ENCODE measurements at places on chromosomes 2 and 18.

DNA sequence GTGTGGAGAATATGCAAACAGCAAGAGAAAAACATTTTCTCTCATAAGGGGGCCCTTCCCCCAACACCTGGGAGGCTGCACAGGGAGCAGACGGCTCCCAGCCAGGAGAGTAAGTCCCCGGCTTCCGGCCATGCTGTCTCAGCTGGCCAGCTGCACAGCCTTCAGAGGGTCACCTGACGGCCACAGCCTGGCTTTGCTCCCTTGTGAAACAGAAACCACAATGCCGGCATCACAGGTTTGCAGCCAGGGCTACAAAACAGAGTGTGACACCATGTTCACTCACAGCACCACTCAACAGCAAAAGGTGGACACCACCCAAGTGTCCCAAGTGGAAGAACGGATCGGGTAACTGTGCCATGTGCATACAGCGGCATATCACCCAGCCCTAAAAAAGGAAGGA is 86.9 kb upstream of the GPC1 start:
- DNase-seq, result no peak

- DNase-seq, result peak; percentile 84
Observed at GRCh38 chr18:75276818-75277609, 66.4 kb downstream of the TSHZ1 start.

DNA sequence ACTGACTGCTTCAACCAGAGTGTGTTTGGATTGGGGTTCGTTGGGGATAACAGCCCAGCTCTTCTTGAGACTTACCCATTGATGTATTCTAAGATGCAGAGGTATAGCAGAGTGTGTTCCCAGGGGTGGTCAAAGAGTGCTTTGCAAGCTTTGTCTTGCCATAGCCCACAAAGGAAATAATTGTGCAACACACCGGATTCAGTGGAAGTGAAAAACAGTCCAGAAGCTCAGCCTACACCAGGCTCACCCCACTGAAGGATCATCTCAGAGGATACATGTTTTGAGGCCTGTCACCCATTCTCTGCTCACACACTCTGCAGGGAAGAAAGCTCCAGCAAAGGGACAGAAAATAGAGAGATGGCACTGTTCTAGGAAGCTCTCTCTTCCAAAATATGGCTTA is 9.6 kb downstream of the CACNB4 start:
- DNase-seq, result no peak

DNA sequence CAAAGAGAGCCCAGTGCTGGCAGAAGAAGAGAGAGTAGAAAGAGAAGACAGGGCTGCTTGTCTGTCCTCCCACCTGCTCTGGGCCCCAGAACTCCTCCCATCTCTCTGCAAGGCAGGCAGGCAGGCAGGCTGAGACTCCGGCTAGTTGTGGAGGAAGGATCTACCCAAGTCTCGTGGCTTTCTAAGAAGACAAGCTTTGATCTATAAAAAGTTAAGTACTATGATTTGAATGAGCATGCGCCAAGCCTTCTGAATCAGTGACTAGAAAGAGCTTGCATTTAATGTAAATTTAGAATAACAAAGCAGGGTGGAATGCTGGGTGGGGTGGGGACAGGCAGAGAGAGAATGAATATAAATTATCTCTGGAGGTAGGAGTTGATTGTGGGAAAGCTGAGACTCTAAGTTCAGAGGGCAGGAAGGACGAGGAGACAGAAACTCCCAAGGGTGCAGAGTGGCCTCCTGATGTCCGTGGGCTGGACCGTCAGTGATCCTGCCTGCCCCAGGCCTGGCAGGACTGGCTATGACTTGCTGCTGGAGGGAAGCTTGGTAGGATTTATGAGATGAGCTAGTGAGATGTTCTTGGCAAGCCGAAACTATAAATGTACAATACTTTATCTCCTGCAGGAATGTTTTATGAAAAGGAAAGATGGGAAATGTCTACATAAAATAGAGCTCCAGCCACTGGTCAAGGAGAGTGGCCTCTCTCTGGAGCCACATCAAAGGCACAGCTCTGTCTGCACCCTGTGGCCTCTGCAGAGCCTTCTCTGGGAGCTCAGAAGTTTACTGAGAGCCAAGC is 447.5 kb downstream of the TNS1 start:
- DNase-seq, result peak; percentile 69

DNA sequence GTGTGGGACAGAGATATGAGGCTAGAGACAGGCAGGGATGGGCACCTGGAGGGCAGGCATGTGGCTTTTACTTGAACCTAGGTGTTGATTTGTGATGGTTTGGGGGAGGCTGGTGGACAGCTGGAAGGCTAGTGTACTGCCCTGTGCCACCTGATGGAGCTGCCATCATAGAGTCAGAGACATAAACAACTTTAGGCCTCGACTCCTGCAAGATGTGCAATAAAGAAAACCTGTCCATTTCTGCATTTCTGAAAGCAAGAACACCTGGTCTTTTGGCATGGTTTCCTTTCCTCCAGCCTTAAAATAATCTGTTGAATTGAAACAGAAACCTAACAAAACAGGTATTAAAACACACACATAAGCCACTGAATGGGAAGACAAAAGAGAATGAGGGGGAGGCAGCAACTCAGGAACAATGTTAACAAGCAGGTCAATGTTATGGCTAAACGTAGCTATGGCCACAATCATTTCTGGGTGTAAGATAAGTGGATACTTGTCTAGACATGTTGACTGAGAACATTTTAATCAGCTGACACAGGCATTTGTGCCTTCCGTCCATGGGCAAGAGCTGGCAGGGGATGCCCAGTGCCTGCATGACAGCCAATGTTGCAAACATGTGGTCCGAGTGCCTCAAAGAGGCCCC is 87.8 kb downstream of the KCTD1 start:
- DNase-seq, result no peak

DNA sequence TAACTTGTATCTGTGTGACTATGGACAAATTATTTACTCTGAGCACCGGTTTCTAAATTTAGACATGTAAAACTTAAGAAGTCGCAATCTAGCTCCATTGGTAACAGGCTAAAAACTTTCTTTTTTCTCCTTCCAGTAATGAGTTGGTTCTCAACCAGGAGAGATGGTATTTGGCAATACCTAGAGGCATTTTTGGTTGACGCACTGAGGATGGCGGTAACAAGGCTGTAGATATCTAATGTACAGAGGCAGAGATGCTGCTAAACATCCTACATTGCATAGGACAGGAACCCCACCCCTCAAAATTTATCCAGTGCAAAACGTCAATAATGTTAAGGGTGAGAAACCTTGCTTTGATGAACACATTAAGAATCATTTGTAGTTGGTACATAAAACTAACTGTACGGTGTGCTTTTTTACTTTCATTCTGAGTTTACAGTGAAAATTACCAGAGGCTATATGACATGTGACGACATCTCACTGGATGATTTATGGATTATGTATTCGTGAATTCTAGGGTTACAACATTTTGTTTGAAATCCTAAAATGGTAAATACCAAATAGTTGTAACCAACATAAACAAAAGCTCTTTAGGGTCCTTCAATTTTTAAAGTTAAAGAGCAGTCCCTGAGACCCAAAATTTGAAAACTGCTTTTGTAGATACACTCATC is 91.3 kb downstream of the TLK1 start:
- no peak for DNase-seq

GRCh38 chr2:98489486-98489885 is 44.8 kb downstream of the INPP4A start:
- DNase-seq, result no peak

DNA sequence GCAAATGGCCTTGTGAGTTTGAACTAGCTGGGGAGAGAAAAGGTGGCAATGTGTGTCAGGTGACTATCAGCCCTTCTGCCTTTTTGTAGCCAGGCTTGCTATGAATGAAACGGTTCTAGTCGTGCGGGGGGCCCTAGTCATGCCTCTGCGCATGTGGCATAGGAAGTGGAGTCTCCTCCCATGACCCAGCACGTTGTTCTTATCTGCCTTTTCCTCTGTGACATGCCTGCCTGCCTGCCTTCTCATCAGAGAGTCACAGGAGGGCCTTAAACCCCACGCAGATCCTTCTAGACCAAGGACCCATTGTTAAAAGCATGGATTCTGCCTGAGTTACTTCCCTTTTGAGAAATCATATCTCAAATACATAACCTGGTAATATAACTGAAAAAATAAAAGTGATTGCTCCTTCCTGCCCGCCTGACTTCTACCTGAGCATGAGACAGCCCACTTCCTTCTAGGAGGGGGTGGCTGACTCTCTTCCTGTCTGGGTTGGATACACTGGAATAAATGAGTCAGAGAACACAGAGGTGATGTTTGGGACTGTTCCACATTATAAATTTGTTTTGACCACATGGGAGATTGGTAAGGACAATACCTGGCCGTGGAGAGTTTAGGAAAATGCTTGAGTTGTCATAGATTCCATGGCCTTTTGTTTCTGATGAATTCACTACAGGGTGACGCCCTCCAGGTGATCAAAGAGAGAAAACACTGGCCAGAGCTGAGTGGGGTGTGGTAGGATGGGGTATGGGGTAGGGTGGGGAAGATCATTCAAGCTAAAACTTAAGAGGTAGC is 49.8 kb downstream of the FBLN7 start:
- DNase-seq, result no peak

- DNase-seq, result no peak
Observed at GRCh38 chr2:67702937-67703336, 305.8 kb downstream of the ETAA1 start.

- DNase-seq, result no peak
Observed at GRCh38 chr2:113184531-113185230, 10.9 kb downstream of the PSD4 start.

DNA sequence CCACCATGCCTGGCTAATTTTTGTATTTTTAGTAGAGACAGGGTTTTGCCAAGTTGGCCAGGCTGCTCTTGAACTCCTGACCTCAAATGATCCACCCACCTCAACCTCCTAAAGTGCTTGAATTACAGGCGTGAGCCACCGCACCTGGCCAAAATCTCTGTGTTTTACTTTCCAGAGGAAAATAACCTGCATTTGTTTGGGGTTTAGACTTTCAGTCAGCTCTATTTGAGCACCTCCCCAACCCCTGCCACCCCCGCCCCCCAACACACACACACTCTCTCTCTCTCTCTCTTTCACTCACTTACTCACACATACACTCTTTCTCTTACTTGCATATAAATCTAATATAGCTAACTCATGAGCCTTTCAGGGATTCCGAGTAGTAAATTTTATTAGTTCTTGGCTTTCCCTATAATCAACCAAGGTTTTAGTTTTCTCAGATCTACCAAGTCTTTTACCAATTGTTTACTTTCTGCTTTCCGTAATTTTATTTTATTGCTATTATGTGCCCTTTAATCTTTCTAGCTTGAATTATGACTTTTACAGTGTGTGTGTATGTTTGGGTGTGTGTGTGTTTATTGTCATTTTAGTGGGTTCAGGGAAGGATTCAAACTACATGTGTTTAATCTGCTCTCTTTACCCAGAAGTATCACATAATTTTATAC is 24.5 kb downstream of the MFSD6 start:
- no peak for DNase-seq

DNA sequence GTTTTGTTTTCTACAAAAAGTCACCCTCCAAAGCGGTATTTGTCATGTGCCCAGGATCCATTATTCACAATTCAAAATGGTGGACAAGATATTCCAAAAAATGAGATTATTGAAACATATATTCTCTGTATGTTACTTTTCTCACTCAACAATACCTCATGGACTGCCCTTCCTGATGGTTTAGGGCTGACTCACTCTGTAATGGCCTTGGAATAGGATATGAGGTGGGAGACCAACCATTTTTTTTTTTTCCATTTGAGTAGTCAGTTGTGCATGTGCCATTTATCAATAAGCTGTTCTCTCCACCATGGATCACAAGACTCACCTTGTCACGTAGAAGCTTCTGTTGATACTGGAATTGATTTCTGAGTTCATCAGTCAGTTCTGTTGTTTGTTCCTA is 64.5 kb downstream of the LYPD6 start:
- DNase-seq, result peak; percentile 45

DNA sequence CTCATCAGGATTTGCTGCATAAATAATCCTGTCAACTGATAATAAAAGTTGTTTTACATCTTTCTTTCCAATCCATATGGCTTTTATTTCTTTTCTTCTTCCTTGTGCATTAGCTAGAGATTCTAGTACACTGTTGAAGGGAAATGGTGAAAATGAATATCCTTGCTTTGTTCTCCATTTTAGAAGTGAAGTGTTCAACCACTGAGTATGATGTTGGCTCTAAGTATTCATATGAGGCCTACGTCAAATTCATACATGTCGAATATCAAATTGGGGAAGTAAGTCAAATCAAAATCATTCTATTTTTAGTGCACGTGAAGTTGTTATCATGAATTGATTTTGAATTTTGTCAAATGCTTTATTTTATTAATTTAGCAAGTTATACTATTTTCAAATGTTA is 7.8 kb upstream of the ACKR3 start:
- no peak for DNase-seq

DNA sequence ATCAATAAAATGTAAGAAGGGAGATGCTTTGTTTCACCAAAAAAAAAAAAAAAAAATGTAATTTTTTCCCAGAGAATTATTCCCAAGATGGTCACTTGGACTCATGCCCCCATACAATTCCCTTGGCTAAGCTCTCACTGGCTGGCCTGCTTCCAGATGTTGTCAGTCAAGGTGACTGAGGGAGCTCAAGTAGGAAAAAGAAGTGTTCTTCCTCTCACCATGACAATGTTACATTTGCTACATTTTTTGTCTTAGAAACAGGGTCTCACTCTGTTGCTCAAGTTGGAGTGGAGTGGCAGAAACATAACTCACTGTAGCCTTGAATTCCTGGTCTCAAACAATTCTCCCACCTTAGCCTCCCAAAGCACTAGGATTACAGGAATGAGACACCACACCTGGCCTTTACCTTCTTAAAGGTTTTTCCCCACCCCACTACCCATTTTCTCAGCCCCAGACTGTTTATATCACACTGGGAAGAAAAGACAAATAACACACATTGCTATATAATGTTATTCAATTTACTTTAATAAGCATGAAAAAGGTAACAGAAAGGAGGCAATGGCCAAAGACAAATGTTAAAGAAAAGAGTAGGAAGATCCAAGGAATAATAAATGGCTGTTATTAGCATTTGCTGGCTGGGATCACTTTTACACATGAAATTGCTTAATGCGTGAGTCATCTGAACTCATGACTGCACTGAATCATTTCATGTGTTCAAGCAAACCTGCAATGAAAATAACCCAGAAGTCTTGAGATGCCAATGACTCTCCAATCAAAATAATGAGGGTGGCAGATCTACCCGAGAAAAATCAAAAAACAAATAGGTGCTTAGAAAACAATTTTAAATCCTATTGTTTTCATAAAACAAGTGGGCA is 45.2 kb downstream of the ACVR1 start:
- DNase-seq, result peak; percentile 89

DNA sequence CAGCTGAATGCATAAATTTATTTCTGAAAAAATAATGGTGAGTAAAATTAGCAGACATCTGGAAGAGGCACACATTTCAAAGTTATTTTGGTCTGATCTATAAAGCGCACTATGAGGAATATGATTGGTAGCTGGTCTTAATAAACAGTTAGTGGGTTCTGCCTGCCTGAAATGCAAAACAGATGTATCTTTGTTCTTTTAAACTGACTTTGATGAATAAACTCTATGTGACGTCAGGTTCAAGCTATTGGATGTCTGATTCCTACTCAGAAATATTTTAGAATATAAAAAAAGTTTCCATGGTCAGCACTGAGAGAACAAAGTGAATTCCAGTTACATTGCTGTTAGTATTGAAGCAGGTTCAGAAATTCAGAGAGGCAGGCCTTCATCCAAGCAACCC is 136.4 kb downstream of the TPGS2 start:
- peak; percentile 95 for DNase-seq

GRCh38 chr18:2902327-2902726 is 55.5 kb downstream of the EMILIN2 start:
- DNase-seq, result no peak

- peak; percentile 18 for DNase-seq
Observed at GRCh38 chr2:18703555-18703954, 114.2 kb upstream of the NT5C1B start.

GRCh38 chr2:14363137-14363536 is 269.4 kb upstream of the LRATD1 start:
- no peak for DNase-seq

Data from fibroblast of upper back skin (primary cell).